ENCODE measurements at places on chromosomes 5 and 9.

DNA sequence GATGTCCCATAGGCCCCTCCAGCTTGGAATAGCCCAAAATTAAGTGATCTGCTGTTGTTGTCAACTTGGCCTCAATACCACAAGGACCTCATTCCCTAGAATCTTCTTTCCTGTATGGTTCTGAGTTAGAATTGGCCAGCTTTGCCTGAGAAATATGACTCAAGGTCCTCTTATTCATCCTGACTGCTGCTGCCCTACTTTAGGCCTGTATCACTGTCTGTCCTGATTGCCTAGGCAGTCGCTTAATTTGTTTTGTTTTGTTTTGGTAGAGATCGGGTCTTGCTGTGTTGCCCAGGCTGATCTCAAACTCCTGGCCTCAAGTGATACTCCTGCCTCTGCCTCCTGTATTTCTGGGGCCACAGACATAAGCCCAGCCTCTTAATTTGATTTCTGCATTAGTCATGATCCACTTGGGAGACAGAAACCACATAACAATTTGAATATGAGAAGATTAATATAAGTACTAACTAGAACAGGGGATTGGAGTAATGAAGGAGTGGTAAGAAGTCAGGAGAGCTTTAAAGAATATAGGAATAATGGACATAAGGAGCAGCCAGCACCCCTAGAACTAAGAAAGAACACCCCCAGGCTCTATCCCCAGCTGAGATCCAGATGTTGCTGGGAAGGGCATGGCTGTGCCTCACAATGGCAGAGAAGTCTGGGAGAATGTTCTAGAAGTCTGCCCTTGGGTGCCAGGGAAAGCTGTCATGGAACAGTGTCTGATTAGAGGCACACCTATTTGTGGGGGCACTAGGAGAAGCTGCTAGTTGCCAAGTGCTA lies 4.6 kb downstream of the TEX53 start:
- DNase-seq = no peak

- peak; percentile 44 for DNase-seq
These were observed 53.0 kb downstream of the CXXC5 start for GRCh38 chr5:139701056-139701741.

GRCh38 chr5:150285114-150285513 lies 4.5 kb downstream of the CAMK2A start:
- DNase-seq = no peak

DNA sequence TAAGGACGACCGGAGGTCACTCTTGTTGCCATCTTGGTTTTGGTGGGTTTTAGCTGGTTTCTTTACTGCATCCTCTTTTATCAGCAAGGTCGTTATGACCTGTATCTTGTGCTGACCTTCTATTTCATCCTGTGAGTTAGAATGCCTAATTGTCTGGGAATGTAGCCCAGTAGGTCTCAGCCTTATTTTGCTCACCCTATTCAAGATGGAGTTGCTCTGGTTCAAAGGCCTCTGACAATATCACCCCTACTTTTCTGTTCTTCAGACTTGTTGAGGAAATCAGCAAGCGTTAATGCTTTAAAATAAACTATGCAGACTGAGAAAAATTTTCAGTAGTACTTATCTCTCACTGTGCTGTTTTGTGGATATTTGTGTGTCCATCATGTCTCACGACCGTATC lies 92.6 kb downstream of the MTRR start:
- no peak for DNase-seq

GRCh38 chr5:14211818-14212803 lies 69.0 kb downstream of the TRIO start:
- peak; percentile 54 for DNase-seq

GRCh38 chr5:179766021-179766725 lies 27.6 kb upstream of the LTC4S start:
- no peak for DNase-seq

- DNase-seq = no peak
These were observed 4.0 kb downstream of the KLF4 start for GRCh38 chr9:107485458-107486043.

GRCh38 chr5:1868886-1869475 lies 13.7 kb downstream of the IRX4 start:
- DNase-seq = no peak

DNA sequence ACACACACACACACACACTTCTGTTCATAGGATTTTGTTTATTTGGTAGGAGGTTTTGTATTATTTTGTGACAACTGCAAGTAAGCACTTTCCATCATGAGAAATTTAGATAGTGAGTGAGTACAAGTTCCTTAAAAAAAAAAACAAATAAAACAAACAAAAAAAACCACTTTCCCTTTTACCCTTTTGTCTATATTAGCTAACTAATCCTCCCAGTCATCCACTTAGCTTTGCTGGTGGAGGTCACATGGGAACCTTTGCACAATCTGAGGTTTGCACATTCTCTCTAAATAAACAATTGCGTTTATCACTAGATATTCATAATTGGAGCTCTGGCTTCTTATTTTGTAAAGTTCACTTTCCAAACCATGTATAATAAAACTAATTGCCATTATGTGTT lies 6.8 kb downstream of the ITGA1 start:
- DNase-seq = no peak
